Epithelial cell of esophagus (primary cell): ENCODE measurements at places on chromosomes 16 and 17.

DNA sequence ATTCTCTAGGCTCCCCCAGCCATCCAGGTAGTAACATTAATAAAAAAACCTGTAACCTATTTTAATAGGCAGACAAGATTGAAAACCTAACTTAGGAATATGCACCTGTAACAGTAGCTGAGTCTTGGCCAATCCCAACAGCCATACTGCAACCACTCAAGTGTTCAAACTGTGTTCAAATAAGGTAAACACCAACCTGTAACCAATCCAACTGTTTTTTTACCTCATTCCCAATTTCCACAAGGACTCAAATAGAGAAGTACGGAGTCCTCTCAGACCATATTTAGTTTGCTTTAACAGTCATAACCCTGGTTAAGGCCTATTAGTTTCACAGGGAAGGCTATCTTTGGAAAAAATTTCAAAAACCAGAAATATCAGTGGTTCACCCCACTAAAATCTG lies 40.4 kb upstream of the NOS2 start:
- peak; percentile 23 for DNase-seq

DNA sequence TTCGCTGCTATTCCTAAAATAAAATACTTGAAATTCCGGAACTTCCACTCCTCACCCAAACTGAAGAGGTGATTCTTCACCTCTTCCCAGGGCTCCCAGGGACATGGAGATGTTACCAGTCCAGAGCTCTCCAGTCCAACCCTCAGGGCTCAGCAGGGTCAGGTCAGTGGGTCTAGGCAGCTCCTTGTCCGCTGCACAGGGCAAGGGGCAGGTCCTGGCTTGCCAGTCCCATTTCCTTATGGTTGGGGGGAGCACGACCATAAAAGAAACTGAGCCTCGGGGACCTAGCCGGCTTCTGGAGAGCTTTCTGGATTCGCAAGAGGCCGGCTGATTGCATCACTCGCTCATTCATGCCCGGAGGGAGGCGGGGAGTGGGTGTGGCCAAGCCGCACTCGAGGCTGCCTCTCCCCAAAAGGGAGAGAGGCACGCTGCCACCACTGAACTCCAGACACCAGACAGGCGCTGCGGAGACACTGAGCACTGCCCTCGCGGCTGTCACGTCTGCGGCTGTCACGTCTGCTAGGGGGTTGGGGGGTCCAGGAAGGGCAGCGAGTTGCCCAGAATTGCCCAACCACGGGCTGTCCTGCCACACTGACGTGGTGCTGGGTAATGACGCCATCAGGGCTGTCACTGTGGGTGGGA lies 15.8 kb downstream of the SLC7A5 start:
- DNase-seq: peak; percentile 94

DNA sequence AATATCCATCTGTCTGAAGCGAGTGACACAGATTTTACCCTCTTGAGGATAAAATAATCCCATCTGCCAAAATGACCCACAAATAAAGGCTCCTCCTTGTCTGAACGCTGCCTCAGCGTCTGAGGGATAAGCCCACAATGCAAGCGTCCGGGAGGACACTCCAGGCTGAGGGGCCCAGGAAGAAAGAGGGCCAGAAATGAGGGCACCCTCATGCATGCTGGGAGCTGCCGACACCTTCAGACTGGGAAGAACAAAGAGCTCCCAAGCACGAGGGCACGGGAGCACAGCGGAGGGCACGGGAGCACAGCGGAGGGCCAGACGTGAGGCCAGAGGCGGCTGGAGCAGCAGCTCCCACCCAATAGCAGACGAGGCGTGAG lies 126.9 kb downstream of the ZNF778 start:
- no peak for DNase-seq

DNA sequence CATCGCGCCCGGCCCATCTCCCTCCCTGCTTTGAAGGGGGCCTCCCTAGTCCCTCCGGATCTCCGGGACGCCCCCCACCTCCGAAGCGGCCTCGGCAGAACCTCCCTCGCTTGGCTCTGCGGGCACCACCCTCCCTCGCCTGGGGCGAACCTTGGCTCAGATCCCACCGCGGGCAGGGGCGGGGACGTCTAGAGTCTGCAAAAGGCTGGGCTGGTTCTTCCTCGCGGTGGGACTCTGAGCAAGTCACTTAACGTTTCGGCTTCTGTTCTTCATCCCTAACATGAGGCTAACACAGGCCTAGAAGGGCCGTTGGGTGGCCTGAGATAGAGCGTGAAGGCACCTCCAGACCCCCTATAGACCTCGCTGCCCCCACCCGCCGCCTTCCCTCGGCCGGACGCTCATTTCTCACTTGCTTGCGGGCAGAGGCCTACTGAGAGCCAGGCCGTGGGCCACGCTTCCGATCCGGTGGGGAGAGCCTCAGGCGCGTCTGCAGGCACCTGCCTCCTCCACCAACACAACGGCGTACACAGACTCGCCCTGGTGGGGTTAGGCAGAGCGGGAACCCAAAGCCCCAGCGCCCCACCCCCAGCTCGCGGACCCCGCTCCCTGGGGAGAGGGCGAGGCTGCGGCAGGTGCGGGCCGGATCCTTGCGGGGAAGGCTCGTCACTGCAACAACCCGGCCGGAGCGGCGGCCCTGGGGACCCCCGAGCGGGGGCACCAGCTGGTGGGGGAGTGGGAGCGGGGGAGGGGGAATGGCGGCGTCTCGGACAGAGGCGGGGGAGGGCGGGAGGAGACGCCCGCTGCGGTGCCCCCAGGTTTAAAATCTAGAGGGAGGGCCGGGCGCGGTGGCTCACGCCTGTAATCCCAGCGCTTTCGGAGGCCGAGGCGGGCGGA lies 5.4 kb downstream of the MYO1C start:
- peak; percentile 82 for DNase-seq

- DNase-seq: peak; percentile 67
Measured at GRCh38 chr16:85554889-85555718, 58.0 kb upstream of the GSE1 start.

DNA sequence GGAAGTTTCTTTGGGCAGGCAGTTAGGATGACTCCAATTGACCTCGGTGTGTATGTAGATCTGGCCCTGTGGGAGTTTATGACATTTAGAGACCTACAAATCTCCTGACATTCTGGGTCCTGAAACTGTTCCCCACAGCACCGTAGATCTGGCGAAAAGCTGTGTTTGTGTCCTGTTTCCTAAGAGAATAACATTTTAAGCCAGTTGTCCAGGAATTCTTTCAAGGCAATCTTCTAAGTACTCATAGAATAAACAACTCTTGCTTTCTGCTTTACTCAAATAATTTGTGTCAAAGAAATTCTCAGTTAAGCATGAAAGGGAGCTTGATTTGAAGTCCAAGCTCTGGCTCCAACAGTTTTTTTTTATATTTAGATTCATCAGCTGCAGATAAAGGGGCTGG lies 78.5 kb upstream of the ELAC2 start:
- DNase-seq: no peak

- no peak for DNase-seq
Measured at GRCh38 chr16:26736084-26736483, 330.6 kb upstream of the C16orf82 start.

DNA sequence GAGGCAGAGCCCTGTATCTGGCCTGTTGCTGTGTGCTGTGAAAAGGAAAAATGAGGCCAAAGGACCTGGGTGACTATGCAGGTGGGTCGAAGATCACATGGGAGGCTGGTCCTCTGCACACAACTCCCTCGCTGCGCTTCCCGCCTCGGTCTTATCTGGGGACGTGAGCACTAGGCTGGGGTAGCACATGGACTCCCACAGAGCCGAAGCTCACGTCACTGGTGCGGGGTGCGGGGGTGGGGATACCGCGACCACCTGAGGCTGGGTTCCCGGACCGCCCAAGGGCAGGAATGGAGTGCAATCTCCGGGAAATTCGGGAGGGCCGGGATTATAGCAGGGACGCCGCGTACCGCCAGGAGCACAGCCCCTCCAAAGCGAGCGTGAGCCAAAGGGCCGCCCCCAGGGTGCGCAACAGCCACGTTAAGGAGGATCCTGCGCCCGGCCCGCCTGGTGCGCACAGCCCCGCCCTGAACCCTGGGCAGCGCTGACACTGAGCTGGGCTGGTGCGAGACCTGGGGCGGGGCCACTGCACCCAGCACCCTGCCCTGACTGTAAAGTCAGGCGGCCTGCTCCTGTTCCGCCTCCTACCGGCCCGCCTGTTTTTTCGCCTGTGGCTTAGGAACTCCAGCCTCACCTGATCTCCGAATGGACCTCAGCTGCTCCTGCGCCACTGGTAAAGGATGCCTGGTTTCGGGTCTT lies 4.8 kb downstream of the MT1A start:
- peak; percentile 66 for DNase-seq

GRCh38 chr16:87608400-87608985 lies 6.2 kb downstream of the JPH3 start:
- DNase-seq: peak; percentile 65

- DNase-seq: no peak
Measured at GRCh38 chr17:82910770-82911169, 70.9 kb upstream of the ZNF750 start.

DNA sequence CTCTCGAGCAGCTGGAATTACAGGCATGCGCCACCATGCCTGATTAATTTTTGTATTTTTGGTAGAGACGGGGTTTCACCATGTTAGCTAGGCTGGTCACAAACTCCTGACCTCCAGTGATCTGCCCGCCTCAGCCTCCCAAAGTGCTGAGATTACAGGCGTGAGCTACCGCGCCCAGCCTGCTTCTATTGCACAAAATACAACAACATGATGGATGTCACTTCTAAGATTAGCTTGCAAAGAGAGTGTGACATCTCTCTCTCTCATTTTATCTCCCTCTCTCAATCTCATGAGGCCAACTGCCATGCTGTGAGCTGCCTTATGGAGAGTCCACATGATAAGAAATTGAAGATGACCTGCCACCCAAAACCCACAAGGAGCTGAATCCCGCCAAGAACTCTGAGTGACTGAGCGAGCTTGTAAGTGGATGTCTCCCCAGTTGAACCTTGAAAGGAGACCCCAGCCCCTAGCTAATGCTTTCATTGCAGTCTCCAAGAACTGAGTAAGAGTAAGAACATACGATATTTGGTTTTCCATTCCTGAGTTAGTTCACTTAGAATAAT lies 458.5 kb downstream of the RBFOX1 start:
- no peak for DNase-seq

- no peak for DNase-seq
Measured at GRCh38 chr16:35931722-35932121, 2472.3 kb downstream of the TP53TG3F start.

DNA sequence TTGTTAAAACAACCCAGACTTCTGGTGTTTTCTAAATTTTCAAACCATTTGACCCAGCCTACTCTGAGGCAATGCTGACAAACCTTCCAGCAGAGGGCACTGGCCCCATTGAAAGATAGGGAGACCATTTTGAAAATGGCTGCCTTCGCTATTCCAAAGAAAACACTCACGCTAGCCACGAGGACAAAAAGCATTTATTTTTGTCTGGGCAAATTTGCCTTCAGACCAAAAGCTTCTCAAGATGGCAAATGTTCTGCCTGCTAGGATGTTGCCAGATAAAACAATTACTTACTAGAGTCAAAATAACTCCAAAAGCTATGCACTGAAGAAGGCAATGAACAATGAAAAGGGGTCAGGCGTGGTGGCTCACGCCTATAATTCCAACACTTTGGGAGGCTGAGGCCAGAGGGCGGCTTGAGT lies 296.7 kb upstream of the IRX5 start:
- peak; percentile 66 for DNase-seq

DNA sequence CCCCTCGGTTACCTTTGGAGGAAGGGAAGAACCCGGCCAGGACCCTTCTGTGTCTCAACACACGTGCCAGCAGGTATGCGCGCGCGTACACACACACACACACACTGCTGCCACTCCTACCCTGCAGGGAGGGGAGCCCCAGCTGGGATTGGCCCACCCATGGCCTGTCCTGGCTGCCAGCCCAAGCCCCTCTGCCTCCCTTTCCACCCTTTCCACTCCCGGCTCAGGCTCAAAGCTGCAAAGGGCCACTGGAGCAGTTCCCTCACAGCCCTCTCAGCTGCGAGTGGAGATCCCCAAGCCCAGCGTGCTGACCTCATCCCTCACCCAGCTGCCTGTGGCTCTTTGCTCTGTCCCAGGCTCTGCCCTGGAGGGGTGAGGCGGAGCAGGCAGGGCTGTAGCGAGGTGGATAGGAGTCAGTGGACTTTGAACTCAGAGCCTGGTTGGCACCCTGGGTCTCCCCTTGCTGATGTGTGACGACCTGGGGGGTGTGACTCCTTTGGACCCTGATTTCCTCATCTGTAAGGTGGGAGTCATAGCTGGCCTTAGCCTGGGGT lies 14.5 kb downstream of the KIF19 start:
- no peak for DNase-seq

- no peak for DNase-seq
Measured at GRCh38 chr16:30430428-30430970, 669 bp upstream of the DCTPP1 start.

GRCh38 chr16:87855852-87856715 lies 13.2 kb downstream of the SLC7A5 start:
- DNase-seq: no peak

GRCh38 chr17:35447499-35447898 lies 1.1 kb downstream of the SLFN13 start:
- no peak for DNase-seq

DNA sequence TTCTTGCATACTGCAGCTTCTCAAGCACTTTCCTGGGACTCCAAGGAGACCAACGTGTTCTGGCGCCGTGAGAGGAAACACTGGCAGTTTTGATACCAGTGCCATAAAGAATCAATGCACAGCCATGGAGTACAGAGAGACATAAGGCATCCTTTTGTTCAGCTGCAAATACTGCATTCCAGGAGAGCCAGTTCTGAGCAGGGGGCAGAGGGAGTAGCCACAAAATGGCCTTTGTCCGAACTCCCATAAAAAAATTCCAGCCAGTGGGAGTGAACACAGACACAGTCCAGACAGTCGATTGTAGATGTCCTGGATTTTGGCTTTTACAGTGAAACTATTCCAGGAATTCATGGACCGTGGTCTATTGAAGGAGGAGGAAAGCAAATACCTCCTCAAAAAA lies 36.2 kb upstream of the TEKT3 start:
- no peak for DNase-seq

- peak; percentile 73 for DNase-seq
Measured at GRCh38 chr17:75645889-75646637, 12.8 kb downstream of the SMIM5 start.

DNA sequence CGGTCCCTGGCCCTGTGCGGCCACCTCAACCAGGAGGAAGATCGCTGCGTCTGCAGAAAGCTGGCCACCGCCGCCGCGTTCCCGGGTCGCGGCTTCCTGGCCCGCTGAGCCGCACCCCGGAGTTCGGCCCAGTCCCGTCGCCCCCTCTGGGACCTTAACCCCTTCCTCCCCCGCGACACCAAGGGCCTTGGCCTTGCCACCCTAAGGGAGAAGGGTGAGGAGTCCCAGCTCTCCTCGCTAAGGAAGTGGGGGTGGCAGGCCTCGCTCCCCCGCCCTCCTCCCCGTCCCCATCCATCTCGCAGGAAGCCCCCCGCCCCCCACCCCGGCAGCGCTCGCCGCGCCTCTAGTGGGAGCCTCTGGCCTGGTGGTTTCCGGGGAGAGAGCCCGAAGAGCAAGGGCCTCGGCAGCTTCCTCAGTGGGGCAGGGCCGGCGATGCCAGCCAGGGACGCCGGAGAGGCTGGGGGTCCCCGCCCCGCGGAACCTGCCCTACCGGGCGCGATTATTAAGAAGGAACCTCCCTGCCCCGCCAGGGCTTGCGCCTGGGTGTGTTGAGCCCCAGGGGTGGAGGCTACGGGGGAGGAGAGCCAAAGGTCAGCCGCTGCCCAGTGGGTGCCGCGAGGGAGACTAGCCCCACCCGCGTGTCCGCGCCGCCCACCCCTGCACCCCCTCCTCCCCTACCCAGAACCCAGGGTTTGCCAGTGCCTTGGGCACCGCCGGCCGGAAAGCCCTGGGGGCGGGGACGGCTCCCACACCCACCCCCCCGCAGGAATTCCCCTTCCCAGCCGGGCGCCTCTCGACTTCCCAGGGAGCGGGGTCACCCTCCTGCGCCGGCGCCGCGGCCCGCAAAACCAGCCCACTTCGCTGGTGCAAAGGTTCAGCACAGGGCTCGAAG lies 6.8 kb downstream of the CBX4 start:
- no peak for DNase-seq

GRCh38 chr16:69325784-69326171 lies 4.6 kb downstream of the PDF start:
- DNase-seq: no peak
